ENCODE measurements at places on chromosomes 12 and 14.

- no peak for DNase-seq
Observed at GRCh38 chr12:113238309-113238708, 17.0 kb downstream of the TPCN1 start.

GRCh38 chr12:120814903-120815429 lies 89.2 kb downstream of the SPPL3 start:
- DNase-seq: no peak

GRCh38 chr14:35531960-35532747 lies 1.8 kb upstream of the INSM2 start:
- no peak for DNase-seq

DNA sequence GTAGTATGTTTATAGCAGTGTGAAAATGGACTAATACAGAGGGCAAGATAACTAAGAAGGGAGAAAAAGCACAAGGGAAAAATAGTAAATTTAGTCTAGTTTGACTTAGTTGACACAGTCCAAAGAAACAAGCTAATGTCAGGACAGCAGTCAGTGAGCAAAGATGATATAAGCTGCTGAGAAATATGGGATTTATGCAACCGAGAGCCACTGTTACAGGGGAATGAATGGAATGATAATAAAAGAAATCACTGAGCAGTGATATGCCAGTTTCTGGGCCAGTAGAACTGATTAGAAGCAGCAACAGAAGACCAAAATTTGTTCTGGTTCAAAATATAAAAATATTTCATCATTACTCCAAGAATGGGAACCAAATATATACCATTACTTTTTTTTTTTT lies 60.1 kb downstream of the R3HDM2 start:
- no peak for DNase-seq

DNA sequence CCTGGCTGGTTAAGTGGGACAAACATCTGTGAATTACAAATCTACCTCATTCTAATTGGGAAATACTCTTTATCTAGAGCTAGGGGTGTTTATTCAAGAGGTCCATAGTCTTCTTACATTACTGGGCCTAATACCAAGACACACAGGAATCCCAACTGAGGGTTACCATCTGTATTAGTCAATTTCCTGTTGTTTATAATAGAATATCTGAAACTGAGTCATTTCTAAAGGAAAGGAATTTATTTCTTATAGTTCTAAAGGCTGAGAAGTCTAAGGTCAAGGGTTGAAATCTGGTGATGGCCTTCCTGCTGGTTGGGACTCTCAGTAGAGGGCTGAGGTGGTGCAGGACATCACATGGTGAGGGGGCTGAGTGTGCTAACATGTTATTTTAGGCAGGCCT lies 36.0 kb downstream of the RTRAF start:
- no peak for DNase-seq

GRCh38 chr14:71271166-71271945 lies 364.1 kb downstream of the PCNX1 start:
- DNase-seq: no peak

DNA sequence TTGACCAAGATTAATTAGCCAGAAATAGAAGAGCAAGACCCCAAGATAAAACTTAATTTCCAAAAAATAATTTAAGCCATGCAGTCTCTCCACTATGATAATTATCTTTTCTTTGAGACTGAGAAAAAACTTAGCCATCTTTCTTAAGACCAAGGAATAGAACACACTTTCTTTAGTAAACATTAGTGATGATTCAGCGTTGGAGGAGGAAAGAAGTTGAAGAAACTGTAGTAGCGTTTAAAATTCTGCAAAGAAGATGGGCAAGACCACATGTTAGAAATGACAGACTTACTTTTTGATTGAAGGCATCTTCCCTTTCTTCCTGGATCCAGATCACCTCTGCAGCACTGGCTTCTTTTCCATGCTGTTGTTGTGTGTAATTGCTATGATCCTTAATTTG lies 124.8 kb upstream of the RASSF8 start:
- DNase-seq: no peak

DNA sequence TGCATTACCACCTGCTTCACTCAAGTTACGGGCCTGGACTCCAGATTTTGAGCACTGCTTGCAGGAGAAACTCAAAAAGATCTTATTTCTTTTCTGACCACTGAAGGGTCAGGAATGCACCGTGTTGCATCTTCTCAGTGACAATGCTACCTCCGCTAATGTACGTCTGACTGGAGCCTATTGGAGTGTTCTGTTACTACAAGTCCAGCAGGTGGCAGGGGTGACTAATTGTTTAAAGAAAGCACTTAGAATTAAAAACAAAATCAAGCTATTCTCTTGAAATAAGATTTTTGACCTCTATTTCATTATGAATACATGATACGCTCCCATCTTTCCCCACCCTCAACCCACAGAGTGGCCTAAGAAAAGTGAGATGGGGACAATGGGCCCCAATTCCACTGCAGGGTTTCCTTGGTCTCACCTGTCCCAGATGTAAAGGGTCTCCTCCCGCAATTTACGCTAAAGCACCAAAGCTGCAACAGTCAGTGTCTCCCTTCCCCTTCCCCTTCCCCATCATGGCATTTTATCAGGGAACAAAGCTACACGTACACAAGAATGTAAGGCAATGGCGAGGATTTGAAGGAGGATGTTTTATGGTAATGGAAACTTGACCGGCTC lies 2.2 kb downstream of the TBPL2 start:
- no peak for DNase-seq

- no peak for DNase-seq
Observed at GRCh38 chr14:98725191-98725590, 546.8 kb downstream of the BCL11B start.

- DNase-seq: no peak
Observed at GRCh38 chr12:93003531-93004239, 74.6 kb upstream of the EEA1 start.

GRCh38 chr14:101643651-101644050 lies 82.4 kb downstream of the DIO3 start:
- DNase-seq: no peak

- no peak for DNase-seq
Observed at GRCh38 chr14:56598519-56598918, 18.9 kb downstream of the TMEM260 start.

DNA sequence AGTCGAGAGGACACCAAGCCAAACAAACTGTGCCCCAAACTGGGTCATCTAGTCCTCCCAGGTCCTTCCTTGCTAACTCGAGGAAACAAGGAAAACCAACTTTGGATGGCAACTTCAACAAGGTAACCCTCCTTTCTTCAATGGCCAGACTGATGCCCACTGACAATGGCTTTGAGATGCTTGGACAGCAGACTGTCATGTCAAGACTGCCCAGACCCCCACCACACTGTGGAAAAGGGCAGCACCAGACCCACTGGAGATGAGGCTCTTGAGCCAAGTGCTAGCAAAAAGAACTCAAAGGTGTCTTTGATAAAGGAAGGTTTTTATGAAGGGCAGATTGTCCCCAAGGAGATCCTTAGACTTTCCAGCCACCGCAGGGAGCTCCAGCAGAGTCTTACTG lies 9.0 kb upstream of the CDH24 start:
- DNase-seq: no peak

DNA sequence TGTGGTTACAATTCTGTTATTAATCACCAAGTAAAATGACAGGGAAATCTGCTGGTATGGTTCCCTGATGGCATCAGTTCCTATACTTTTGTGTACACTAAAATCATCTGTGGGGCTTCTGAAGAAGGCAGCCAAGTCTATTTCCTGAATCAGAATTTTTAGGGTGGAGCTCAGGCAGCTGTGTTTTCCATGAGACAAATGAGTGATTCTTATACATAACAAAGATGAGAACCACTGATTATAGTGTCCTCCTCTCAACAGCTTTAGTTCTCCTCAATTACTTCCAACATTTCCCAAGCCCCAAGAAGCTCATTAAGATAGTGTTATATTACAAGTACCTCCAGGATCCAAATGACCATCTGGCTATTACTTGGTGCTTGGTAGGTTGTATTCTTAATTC lies 64.5 kb upstream of the USP44 start:
- DNase-seq: no peak

- no peak for DNase-seq
Observed at GRCh38 chr14:90060965-90061684, 669 bp upstream of the KCNK13 start.

- peak; percentile 73 for DNase-seq
Observed at GRCh38 chr12:108838194-108839017, 19.0 kb downstream of the SSH1 start.

- DNase-seq: no peak
Observed at GRCh38 chr12:69275471-69275891, 36.1 kb downstream of the CPSF6 start.

GRCh38 chr12:64203036-64203435 lies 19.1 kb downstream of the KICS2 start:
- no peak for DNase-seq

GRCh38 chr12:68904351-68904962 lies 28.5 kb downstream of the CPM start:
- DNase-seq: no peak

DNA sequence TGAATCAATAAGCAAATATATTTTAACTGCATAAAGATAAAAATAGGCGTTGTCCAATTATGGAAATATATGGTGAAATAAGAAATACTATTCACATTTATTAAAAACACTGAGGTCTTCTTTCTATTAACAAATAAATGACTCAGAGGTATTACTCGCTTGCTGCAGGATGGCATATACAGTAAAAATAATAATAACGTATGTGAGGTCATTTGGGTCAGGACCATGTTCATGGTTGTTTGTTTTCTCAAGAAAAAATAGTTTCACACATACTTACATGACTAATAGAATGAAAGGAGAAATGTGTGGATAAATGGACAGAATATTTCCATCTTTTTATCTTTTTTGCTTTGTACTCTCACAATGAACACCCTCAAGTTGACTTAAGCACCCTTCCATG lies 46.5 kb upstream of the RTL1 start:
- no peak for DNase-seq

GRCh38 chr12:122171399-122171798 lies 2.6 kb downstream of the IL31 start:
- DNase-seq: no peak

DNA sequence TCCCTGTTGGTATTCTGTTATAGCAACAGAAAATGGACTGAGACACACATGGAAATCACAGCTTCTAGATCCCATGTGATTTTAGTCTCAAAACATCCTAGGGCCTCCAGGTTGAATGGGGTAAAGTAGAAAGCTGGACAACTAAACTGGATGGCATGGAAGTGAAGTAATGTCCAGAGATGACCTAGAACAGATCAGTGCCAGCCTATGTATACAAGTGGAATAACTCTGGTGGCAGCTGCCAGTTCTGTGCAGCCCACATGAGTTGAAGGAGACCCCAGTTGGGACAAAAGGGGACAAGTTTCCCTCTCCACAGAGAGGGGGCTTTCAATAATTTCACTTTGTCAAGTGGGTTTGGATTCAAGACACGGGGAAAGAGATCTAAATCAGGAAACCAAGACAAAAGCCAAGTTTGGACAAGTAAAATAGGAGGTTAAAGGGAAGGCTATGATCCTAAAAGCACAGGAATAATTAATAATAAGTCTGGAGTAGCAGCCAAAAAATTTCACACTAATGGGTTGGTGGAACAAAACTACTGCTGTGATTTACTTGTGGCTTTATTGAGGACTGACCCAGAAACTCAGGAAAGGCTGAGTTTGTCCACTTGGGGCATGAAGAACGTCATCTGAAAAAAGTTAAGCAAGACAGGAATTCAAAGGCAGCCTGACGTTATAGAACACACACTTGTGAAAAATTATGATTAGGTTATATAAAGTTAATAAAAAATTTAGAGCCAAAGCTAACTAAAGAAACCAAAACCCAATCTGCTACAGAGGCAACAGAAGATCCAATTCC lies 11.7 kb downstream of the KIF21A start:
- no peak for DNase-seq

- DNase-seq: no peak
Observed at GRCh38 chr14:45838597-45838996, 585.6 kb upstream of the MIS18BP1 start.

DNA sequence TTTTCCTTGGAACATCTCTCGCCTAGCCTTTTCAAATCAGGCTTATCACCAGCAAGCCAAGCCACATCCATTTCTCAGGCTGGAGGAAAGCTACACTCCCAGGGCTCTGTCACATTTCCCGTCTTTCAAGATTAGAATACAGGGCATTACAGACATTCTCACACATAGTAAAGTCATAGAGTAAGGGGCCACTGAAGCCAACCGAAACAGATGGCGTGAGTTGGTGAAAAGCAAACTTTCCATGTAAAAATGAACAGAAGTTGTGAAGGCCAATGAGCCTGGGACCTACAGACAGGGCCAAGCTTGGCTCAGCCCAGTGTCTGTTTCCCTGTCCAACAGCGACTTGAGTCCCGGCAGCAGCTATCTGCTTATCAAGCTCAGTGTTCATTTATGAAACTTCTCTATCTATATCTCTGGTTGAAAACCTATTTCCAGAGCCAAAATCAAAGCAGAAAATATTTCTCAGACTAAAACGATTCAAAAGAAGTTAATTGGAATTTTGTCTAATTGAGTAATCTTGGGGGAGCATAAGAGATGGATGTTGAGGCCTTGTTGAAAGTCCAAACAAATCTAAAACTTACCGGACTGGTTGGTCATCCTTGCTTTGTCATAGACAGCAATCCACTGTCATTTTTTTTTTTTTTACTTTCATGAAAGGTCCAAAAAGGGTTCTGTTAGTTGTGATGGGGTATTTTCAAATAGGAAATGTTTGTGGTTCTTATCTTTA lies 105.6 kb downstream of the DAAM1 start:
- no peak for DNase-seq

DNA sequence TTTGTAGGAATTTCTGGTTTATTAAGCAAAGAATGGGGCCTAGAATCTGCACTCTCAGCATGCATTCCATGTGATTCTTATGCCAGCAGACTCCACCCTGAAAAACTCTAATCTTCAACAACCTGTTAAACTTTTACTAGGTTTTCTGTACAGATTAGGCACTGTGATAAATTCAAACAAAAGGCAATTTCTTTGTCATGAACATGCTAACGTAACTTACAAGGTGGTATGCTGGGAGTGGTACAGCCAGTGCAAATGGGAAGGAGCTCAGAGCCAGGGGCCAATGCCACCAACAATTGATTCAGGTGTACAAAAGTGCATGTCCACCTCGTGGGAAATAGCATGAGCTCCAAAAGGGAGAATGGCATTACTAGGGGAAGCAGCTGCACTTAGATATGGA lies 83.0 kb downstream of the PPFIBP1 start:
- DNase-seq: no peak

GRCh38 chr14:88911809-88912208 lies 87.4 kb downstream of the TTC8 start:
- DNase-seq: no peak

GRCh38 chr12:123995023-123995748 lies 22.2 kb downstream of the ZNF664 start:
- DNase-seq: no peak

DNA sequence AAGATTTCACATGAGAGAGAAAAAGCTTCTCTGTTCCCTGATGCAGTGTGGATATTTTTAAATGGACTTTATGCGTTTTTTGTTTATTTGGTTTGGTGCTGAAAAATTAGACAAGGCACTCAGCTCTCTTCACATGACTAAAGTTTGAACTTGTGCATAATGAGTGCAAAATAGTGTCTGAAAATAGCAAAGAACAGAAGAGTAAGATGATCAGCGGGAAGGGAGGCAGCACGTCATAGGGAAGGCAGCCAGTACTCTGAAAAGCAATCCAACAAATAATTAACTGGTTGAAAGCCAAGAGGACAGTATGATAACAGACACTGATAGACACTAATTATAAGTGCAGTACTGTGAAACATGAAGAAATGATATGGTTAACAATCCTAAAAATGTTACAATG lies 46.6 kb upstream of the CDKN3 start:
- DNase-seq: peak; percentile 17

All from cerebellar nuclear complex (tissue), 1 donor.